ENCODE measurements at places on chromosomes 16 and 17.

DNA sequence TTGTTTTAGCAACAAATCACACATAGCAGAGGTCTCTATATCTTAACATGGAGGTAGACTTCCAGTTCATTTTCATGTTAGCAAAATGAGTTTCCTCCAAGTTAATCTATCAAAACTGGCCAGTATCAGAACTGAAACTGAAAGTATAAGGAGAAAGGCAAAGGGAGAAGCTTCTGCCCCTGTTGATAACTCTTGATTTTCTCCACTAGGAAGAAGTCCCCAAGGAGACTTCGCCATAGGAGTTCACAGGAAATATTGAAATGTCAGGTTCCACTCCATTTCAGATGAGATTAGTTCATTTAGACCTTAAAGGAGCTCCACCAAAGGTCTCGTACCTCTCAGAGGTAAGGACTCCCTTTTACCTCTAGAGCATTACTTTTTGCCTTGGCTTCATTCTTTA lies 1.2 kb upstream of the OGFOD3 start:
- no peak for DNase-seq

DNA sequence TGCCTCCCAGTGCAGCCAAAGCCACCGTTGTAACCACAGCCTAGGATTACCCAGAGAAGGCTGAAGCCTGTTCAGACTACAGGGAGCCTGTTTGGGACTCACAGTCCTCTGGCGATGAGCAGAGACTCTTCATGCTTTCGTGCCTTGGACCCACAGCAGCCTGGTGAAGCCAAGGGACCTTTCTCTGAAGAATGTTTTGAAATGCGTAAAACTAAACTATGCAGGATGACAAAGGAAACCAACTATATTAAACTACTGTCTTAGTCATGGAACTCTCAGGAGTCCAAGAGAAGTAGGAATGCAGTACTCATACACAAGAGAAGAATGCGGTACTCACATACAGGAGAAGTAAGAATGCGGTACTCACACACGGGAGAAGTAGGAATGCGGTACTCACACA lies 20.9 kb downstream of the ABR start:
- no peak for DNase-seq

DNA sequence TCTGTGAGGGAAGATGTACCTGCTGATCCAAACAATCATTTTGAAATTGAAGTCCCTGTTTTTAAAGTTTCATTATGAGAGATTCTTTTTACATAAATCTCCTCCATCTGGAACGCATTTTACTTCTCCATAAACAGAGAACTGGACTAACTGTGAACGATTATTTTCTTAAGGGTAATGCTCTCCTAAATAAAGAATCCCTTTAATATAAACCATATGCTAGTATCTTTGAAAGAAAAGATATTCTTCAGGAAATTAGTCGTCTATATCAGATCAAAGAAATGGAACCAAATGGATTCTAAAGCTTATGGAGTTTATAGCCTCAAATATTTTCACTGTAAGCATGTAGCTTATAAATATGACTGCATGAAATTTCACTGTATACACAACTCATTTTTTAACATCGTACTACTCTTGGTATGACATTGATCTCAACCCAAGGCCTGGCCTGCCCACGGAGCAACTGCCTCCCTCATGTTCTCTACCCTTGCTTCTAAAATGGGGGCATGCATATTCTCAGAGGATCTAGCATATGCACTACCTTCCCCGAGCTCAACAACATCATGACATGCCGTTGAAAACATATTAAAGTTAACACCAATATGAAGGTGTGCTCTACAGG lies 66.4 kb downstream of the MYH10 start:
- DNase-seq = no peak

GRCh38 chr16:80743273-80743672 lies 61.1 kb downstream of the CDYL2 start:
- DNase-seq = no peak

DNA sequence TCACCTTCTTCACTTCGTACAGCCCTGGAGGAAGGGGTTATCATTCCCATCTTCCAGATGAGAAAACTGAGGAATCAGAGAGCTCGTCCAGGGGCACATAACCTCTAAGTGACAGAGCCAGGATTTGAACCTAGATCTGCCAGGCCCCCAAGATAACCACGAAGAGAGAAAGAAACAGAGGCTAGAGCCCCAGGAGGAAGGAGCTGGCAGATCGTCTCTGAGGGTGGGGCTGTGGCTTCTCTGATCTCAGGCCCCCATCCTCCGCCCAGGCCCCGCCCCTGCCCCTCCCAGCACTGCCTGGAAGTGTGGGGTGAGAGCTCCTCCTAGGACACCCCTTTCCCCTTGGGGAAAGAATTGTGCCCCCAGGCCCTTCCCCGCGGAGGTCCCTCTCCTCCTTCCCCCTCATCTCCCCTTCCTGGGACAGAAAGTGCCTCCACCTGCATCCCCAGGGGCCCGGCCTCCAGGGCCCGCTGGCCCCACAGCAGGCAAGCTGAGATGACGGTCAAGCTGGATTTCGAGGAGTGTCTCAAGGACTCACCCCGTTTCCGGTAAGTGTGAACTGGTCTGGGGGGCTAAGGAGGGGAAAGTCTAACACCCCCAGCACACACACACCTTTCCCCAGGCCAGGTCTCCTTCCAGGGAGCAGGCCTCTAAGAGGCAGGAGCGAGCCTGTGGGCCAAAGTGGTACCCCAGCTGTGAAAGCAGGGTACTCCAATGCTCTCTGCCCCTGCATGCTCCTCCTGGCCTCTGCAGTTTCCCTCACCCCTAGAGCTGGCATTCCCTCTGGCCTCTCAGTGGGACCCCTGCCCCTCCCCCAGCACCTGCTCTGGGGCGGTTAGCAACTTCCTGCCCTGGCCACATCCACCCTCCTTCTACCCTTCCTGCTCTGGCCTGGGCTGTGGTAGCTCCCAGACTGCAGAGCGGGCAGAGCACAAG lies at the start of gene ACAP1:
TSS of gene ACAP1 (plus strand) at position 290 of the 936 bp plus-strand sequence. CDS start at position 496, 206 bp downstream.
- DNase-seq = peak; percentile 76

GRCh38 chr17:78501241-78502036 lies 75.8 kb downstream of the DNAH17 start:
- no peak for DNase-seq

All from stimulated activated CD8-positive, alpha-beta memory T cell treated with anti-CD3 and anti-CD28 coated beads, Interleukin-4, amount 100 ng/mL, for 1 hour (primary cell).